ACHN (cell line): ENCODE measurements at places on chromosomes 11 and 22.

DNA sequence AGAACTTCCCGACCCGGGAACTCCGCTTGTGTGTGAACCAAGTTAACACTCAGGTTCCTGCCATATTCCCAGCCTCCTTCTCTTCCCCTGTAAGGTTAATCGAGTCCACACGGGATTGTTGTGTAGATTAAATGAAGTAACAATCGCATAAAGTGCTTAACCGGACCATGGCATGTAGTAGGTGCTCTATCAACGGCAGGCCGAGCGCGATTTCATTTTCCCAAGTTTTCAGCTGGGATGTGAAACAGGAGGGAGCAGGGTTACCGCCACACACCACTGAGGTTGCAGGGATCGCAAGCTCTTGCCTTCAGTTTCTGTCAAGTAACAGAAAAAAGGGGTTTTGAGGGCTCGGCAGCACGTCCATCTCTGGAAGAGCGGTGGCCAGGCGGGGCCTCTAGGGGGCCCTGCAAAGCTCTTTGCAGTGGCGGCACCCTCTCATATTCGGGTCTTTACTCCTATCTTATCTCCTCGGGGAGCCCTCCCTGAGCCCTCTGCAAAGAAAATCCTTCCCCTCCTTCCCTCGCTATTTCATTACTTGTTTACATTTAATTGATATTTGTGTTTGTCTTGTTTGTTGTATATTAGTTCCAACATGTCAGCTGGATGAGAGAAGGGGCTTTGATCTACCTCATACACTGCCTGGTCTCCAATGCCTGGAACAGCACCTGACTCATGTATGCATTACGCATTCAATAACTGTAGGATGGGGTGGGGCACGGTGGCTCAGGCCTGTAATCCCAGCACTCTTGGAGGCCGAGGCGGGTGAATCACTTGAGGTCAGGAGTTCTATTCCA is 816 bp upstream of the PLEKHA7 start:
- no peak for DNase-seq

- DNase-seq: no peak
These were observed 268.4 kb downstream of the ETS1 start for GRCh38 chr11:128318856-128319474.

- DNase-seq: peak; percentile 33
These were observed 839 bp downstream of the CEP164 start for GRCh38 chr11:117328375-117329010.

DNA sequence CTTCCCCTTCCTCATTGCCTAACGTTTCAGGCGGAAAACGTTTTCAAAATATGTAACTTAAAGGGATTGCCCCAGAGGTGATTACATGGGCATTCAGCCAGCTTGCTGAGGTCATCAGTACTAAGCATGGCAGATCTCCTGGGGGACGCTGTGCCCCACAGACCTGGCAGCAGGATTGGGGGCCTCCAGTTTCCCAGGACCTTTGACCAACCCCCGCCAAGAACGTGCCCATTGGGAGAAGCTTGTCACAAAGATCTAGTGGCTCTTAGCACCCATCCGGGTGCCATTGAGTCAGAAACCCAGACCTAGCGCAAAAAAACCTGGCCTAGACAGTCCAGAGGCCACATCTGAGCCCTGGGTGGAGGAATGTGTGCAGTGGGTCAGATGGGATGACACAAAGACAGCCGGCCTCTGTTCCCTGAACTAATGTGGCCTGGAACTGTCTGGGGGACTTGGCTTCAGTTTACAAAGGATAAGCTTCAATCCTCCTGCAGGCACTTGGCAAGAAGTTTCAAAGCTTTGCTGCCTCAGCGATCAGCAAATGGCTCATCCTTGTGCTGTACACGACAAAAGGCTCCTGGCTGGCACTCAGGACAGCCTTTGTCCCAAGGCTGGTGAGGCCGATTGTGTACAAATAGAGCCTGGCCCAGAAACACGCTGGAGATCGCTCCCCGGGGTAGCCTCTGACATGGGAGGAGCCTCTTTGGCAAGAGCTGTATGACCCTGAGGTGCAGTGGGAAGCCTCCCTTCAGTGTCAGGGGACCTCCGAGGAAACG is 9.5 kb downstream of the C1QTNF6 start:
- DNase-seq: no peak

GRCh38 chr11:35256296-35256695 is 117.3 kb downstream of the CD44 start:
- no peak for DNase-seq

- no peak for DNase-seq
These were observed 134.8 kb downstream of the TRPC6 start for GRCh38 chr11:101448881-101449442.

- DNase-seq: no peak
These were observed 396 bp upstream of the CFAP300 start for GRCh38 chr11:102046841-102047240.

DNA sequence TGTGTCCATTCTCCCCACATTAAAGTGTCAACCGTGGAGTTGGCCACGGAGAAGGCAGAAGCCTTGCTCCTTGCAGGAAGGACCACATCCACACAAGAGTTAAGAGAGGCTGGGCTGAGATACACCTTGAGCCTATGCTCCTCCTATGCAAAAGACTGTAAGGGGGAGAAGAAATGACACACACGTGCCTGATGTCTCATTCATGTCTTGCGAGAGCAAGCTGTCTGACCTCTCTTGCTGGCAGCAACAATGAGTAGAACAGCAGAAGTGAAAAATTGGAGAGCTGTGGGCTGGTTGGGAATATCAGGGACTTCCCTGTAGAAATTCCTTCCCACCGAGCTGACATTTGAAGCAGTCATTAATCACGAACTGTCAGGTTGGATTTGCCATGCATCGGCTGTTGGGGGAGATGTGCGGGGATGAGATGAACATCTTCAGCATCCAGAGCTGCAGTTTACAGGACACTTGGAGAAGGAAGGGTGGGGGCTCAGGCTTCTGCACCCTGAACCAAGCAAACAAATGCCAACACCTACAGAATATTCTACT is 139.3 kb downstream of the MYO18B start:
- DNase-seq: no peak

DNA sequence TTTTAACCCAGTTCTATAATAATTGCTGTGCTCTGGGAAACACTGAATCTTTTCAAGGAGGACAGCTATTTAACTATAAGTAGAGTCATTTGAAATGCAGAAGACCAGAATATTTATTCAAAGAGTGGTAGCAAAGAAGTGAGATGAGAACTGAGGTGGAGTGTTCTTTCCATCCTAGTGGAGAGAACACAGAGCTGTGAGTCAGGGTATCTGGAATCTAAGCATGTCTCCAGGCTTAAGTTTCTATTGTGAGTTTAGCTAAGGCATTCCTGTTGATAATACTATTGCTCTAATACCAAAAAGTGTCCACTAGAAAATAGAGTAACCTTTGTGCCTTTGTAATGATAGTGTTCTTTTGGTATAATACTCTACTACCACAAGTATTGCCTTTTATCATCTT is 32.4 kb downstream of the JAM3 start:
- DNase-seq: no peak

DNA sequence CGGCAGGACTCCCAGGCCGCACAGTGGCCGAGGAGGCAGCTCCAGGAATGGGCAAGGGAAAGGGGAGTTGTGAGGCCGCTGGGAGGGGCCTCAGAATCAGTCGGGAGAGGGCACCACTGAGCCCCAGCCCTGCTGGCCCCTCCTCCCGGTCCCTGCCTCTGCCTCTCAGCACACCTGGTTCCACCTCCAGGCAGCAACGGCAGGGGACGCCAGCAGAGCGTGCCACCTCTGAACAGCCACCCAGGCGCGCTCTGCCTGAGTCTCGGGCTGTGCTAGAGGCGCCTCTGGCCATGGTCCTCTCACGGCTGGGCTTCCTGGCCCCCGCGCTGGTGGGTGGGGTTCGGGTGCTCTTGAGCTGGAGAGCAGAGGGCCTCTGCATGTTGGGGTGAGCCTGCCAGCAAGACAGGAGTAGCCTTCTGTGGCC is 33.0 kb downstream of the MOB2 start:
- peak; percentile 25 for DNase-seq

DNA sequence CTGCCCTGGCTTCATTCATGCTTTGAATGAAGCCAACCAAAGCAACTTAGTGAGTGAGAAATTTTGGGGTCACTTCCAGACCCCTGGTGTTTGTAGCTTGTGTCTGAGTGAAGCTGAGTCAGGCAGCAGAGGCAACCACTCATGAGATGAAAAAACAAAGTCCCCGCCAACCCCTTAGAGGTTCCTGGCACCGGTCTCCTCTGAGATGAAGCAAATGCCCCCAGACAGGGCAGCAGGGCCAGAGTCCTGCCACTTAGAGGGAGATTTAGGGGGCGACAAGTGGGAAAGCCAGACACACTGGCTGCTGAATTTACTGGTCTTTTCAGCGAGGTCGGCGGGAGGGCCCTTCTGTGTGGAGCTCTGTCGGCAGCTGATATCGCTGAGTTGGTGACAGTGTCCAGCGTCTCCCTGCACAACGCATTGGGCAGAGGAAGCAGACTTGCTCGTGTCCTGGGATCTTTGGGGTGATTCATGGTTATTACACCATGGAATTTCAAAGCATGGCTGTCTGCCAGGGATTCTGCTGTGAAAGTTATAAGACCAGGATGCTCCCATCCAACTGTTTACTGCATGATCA is 482.6 kb downstream of the MIAT start:
- DNase-seq: peak; percentile 83

GRCh38 chr22:38300197-38300945 is 16.9 kb downstream of the CSNK1E start:
- no peak for DNase-seq

DNA sequence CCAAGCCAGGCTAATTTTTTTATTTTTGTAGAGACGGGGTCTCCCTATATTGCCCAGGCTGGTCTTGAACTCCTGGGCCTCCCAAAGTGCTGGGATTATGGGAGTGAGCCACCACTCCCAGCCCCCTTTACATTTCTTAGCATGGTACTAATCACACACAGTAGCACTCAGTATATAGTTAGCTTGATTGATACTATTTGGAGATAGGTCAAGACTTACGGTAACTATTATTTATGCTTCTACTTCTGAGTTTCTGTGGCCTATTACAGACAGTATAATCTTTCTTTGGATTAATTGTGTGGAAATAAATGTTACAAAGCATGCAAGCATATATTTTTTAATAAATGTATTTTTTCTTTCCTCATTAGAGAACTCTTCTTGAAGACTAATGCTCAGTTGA is 192.2 kb downstream of the UVRAG start:
- DNase-seq: no peak

DNA sequence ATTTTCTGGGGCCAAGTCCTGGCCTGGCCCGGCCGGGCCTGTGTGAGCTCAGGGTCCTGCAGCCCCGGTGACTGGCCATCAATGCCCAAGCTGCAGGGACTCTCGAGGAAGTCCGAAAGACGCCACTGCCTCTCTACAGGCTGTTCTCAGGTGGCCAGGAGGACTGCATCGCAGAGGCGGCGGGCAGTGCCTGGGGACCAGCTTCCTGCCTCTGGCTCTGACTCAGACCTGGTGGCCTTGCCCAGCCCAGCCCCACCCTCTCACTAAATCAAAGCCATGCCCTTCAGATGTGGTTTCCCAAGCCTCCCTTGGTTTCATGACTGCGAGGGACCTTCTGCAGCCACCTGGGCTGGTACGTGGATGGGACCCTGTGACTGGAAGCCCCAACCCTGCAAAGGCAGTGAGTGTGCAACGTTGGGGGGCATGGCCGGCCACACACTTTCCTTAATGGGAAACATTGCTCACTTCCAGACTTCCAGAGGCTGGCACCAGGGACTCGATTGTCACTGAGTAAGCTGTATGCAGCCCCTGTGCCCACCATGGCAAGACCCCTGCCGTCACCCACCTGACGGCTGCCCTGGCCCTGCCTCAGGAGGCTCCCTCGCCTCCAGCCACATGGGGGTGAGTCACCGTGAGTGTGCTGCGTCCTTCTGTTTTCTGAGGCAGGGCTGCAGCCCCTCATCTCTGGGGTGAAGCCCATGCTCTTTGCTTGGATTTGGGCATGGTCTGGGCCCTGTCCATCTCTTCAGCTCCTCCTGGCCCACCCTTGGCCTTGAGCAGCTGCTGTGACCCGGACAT is 6.0 kb upstream of the FGF3 start:
- no peak for DNase-seq

DNA sequence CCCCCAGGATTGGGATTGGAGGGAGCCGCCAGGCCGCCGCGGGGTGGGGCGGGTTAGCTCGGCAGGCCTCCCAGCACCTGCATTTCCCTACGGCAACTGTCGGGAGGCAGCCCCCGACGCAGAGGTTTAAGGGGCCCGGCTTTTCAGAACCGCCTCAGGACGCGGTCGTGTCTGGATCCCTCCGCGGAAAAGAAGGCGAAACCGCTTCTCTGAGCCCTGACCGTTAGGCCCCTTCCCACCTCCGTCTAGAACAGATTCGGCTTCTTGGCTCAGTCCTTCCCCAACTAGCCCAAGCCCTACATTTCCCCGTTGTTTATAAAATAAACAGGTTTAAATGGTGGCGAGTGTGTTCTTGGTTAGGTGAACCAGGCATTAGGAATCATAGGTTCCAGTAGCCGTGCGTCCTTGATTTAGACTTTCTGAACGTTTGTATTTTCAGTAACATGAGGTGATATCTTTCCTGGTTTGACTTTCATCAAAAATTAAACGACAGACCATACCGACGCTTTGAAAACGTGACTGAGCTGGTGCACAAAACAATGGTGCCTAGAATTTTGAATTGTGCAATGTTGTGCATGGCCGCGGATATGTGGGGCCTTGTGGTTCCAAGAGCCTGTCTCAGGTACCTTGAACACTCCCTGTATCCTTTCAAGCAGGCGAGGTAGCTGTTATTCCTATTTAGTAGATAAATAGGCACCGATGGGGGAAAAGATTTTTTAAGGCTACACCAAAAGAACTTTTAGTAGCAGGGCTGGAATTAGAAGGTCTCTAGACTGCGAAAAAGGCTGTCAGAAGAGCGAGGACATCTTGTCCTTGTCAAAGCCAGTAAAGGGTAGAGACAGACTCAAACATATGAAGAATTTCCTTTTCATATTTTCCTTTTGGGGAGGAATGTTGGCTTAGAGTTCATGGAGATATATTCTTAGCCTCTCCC is 1.2 kb upstream of the HSPA8 start:
- DNase-seq: peak; percentile 57

- no peak for DNase-seq
These were observed 32.9 kb upstream of the FSHB start for GRCh38 chr11:30197869-30198268.

GRCh38 chr11:38460896-38461295 is 1862.9 kb upstream of the RAG2 start:
- DNase-seq: no peak

DNA sequence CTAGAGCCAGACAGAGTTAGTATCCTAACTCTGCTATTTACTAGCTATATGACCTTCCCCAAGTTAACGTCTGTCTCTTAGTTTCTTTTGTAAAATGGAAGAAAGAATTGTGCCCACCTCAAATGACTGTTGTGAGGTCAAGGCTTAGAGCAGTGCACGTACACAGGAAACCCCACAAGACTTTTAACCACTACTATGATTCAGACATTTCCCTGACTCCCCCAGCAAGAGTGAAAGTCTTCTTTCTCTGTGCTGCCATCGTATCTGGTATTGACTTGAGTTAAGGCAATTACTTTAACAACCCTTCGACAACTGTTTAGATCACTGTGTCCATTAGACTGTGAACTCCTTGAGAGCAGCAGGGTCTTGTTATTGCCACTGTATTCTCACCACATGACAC is 2.6 kb upstream of the OR52W1 start:
- no peak for DNase-seq

GRCh38 chr11:23406131-23406819 is 546.0 kb upstream of the CCDC179 start:
- no peak for DNase-seq
